CD4-positive, alpha-beta T cell treated with Interleukin-2 at 100 ng/mL for 4 hours (primary cell): ENCODE measurements at places on chromosomes 1 and 21.

GRCh38 chr1:43379476-43379875, 10.1 kb downstream of the MED8 start:
- DNase-seq = no peak

GRCh38 chr1:207956986-207957385, 46.1 kb upstream of the CD34 start:
- no peak for DNase-seq

DNA sequence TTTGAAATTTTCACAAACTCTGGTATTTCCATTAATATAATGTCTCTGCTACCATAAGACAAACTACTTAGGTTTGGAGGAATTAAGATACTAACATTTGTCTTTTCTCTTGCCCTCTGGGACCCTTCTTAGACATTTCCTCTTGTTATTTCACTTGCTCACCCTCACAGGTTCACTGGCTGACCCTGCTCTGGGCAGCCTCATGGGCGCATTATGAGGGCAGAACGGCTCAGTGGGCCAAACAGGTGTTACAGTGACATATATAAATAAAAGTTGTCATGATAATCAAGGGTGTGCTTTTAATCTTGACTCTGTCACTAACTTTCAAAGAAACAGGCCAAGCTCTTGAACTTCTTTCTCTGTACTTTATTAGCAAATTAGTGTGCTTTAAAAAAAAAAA, 46.5 kb downstream of the ZNHIT6 start:
- DNase-seq = no peak

- peak; percentile 61 for DNase-seq
These were observed 404 bp downstream of the LRRC8C start for GRCh38 chr1:89633248-89633799.

DNA sequence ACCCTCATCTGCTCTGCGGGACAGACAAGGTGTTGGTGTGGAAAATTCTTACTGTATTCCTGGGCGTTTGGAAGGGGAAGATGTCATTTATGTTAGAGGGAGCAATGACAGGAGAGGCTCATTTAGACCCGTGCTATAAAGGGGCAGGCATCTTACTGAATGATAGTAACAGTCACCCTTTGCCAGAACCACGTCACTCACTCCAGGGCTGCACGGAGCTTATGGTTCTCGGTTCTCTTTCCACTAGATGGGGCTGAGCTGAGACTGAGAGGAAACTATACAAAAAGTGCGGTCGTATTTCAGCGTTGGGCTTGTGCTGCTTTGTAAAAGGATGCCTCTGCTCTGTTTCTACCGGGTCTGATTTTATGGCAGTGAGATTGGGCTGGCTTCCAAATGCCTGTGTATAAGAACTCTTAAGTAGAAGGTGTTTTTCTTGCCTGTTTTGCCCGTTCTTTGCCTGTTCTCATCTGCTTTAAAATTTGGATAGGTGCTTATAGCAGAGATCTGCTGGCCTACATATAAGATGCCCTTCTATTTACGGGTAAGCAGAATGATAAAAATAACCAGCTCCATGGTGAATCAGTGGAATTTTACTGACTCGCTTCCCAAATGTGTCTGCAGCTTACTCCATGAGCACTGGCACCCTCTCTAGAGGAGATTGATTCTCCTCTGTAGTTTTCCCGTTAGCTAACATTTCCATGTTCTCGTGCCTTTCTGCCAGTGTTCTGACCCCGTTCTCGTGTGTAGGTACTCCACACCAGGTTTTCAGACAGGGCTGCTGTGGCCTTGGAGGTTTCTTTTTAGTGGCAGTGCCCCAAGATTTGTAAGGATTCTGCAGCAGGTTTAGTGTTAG, 55.9 kb downstream of the MRPS6 start:
- DNase-seq = peak; percentile 68
